Omental fat pad (tissue), 4 donors: ENCODE measurements at places on chromosomes 2 and 18. TPM values are rescaled to one million over a fixed set of nuclear protein-coding genes. Genes with fewer than 3 reads are reported as not detected.

The KCNIP3 gene
- 7.1 TPM for total RNA-seq

The TSHZ1 gene
- 12.8 TPM for total RNA-seq

DNA sequence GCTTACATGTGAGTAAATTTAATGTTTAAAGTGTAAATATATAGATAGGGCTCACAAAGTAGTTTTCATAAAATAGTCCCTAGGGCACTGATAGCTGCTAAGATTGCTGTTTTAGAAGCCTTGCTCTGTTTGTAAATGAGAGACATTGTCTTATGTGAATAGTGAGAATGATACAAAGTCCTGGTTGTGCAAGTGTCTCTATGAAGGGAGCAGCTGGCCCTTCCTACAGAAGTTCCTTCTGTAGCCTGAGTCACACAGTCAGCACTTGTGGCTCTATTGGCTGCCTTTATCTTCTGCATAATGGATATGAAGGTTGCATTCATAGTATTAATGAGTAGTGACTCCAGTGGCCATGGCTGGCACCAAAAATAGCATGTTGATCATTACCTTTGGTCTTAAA is 279.7 kb downstream of the OSR1 start:
- DNase-seq: no peak

DNA sequence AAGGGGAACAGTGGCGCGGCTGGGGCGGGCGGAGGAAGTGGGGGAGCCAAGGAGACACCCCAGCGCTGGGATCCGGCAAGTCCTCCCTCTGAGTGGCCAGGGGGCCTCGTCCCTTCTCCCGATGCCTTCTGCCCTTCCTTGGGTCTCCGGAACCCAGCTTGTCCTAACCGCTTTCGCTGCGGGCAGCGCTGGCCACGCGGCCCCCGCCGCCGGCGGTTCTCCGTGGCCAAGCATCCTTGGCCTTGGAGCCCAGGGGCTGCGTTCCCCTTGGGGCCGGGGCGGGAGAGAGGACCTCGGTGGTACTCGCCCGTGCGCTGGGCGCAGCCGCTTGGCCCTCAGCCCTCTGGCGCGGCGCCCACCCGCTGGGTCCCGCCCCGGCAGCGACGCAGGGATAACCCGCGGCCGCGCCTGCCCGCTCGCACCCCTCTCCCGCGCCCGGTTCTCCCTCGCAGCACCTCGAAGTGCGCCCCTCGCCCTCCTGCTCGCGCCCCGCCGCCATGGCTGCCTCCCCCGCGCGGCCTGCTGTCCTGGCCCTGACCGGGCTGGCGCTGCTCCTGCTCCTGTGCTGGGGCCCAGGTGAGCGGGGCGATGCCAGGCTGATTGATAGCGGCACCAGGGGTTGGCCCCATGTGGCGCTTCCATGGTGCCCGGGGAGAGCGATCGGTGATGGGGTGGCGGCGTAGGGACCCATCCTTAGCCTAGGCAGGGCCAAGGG is 128.7 kb downstream of the UXS1 start:
- no peak for DNase-seq

GRCh38 chr2:171923206-171923605 is 945 bp downstream of the HAT1 start:
- DNase-seq: no peak
